ENCODE measurements at places on chromosomes 6 and 20.

- peak; percentile 7 for DNase-seq
Measured at GRCh38 chr6:44630125-44631028, 242.9 kb downstream of the CDC5L start.

- no peak for DNase-seq
Measured at GRCh38 chr20:58131551-58132142, 96.8 kb downstream of the ANKRD60 start.

- DNase-seq = no peak
Measured at GRCh38 chr6:160363016-160363996, 15.1 kb downstream of the SLC22A3 start.

- DNase-seq = no peak
Measured at GRCh38 chr6:39818695-39819094, 26.5 kb downstream of the DAAM2 start.

DNA sequence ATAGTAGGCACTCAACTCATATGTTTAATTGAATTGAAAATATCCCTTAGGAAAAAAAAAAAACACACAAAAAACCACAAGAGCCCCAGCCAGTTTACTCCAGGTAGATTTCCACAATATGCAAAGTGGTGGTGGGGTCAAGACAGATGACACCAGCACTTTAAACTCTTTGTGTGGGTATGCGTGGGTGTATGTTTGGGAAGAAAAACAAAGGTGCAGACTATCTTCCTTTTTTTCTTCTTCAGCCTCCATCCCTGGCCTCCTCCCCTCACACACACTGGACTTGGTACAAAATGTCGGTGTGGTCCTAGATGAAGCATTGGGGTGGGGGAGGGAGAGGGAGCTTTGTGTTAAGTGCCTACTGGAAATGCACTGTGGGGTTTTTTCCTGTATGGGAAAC is 42.2 kb upstream of the CDKAL1 start:
- no peak for DNase-seq

GRCh38 chr20:25014816-25015215 is 22.3 kb upstream of the APMAP start:
- no peak for DNase-seq

- DNase-seq = no peak
Measured at GRCh38 chr20:3660262-3661059, 2.7 kb downstream of the GFRA4 start.

GRCh38 chr6:43749461-43749860 is 20.6 kb upstream of the VEGFA start:
- no peak for DNase-seq

- DNase-seq = no peak
Measured at GRCh38 chr20:5189917-5190316, 63.1 kb downstream of the CDS2 start.

- peak; percentile 58 for DNase-seq
Measured at GRCh38 chr6:110563711-110564110, 87.3 kb upstream of the SLC22A16 start.

GRCh38 chr6:73951183-73951582 is 255.2 kb downstream of the CD109 start:
- DNase-seq = no peak

- DNase-seq = no peak
Measured at GRCh38 chr6:165675120-165675519, 12.1 kb upstream of the PDE10A start.

GRCh38 chr6:165616116-165616515 is 46.9 kb downstream of the PDE10A start:
- DNase-seq = no peak

DNA sequence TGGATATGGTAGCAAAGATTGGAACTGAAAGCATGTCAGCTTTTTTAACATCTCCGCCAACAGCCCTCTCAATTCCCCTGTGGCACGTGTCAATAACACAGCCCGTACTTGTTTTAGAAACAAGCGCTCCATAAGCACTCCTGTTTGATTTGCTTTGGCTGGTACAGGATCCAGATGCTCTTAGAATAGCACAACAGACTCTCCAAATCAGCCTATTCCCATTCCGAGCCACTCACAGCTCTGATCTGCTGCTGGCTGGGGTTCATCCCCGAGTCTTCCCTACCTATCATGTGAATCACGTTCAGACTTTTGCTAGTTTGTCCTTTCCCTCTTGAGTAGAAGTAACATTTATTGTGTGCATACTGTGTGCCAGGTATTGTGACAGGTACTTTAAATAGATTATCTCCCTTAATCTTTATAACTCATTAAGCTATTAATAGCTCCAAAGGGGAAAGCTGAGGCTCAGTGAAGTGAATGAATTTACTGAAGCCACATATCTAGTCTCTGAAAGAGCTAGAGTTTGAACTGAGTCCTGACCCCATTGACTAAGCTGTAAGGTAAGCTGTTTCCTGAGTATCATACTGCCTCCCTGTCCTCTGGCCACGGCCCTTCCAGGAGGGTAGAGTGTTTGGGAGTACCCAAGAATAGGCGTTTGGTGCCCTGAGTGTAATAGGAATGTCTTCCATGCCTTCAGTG is 46.7 kb downstream of the RALY start:
- no peak for DNase-seq

DNA sequence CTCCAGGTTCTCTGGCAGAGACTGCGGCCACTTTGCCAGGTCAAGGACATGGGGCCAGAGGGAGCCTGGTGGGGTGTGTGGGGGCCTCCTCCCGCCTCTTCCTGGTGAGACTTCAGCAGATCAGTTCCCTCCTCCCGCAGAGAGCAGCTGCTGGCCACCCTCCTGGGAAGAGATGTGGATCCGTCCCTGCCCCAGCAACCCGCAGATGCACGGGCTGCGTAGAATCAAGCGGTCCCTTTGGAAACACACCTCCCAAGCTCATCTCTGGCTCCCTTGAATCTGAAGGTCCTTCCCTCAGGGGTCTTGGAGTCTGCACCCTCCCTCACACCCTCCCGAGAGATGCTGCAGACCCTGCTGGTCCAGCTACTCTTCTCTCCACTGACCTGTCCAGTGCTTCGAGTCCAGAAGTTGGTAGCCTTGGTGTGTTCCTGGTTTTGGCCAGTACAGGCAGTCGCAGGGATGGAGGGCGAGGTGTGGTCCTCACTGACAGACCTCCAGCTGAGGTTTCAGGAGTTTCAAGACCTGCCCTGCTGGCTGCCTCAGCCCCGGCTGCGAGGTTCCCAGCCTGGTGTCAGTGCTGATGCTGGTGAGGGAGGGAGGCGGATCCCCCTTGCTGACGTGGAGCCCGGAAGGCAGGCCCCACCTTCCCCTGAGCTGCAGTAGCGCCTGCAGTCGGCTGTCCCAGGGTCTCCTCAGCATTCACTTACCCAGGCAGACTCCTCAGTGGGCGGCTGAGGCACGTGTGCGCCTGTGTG is at the start of gene NPBWR2:
NPBWR2 (minus strand) TSS at position 585 of the 755 bp plus-strand sequence. CDS start 734 bp downstream, outside the sequence.
- no peak for DNase-seq

GRCh38 chr20:45832619-45833018 is 980 bp upstream of the SNX21 start:
- DNase-seq = no peak

DNA sequence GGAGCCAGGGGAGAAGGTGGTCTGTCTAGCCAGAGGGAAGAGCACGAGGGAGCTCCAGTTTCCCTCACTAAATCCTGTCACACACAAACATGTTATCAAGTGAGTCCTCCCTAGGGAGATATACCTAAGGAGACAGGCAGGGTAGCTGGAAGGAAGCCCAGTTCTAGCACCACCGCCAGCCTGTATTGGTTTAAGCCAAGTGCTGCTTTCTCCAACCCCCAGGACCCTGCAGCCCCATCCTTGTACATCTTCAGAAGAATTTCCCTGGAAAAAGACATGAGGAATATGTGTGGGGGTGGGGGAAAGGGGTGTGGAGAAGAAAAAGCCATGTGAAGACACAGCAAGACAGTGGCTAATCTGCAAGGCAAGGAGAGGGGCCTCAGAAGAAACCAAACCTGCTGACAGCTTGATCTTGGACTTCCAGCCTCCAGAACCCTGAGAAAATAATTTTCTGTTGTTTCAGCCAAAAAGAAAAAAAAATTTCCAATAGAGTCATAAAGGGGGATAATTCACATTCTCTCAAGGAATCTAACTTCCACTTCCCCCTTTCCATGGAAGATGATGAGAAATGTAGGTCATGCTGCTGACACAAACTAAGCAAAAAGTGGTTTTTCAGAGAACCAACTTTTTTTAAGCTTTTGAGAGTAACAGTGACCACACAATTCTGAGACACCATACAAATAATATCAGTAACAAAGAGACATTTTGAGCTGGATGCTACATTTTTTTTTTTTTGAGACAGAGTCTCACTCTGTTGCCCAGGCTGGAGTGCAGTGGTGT is 103.2 kb upstream of the PRDM1 start:
- DNase-seq = peak; percentile 45

DNA sequence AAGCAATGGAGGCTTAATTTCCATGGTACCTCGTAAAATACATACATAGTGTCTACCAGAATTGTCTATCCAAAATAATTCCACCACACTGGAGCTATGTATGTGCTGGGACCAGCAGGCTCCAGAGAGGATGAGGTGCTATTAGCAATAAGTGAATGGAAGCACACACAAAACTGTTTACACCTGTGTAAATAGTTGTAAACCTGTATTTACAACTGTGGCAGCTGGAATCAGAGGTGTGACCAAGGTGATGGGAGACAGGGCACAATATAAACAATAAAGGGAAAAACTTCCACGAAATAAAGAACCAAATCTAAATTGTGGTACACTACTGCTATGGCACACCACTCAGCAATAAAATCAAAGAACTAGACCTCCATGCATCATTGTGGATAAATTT is 14.4 kb downstream of the RARS2 start:
- DNase-seq = no peak

- no peak for DNase-seq
Measured at GRCh38 chr6:108549741-108550140, 11.0 kb upstream of the FOXO3 start.

DNA sequence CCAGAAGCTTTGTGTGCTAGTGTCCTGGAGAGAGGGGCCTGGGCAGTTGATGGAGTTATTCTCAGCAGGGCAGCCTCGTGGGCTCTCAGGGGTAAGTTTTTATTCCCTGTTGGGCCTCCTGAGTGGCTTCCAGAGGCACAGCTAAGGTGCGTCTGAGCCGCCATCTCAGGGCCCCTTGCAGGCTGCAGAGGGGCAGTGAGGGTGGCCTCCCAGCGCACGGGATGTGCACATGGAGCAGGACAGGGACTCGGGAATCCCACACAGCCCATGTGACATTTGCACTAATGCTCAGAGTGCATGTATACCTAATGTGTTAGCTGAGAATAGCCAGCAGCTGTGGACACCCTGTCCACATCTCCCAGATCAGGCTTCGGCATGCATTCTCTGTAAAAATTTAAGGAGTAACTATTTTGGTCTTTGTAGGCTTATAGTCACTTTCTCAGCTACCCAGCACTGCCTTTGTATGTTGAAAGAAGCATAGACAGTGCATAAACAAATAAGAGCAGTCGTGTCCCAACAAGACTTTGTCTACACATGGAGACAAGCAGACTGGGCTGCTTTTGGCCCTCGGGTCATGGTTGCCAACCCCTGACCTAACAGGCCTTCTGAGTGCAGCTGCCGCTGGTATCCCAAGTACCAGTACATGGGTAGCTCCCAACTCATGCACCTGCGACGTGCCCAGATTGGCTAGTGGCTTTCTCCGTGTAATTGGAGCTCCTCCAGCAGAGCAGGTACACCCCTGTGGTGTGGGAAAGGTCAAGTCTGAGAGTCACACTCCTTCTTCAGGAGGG is 18.6 kb upstream of the CST9L start:
- DNase-seq = no peak

DNA sequence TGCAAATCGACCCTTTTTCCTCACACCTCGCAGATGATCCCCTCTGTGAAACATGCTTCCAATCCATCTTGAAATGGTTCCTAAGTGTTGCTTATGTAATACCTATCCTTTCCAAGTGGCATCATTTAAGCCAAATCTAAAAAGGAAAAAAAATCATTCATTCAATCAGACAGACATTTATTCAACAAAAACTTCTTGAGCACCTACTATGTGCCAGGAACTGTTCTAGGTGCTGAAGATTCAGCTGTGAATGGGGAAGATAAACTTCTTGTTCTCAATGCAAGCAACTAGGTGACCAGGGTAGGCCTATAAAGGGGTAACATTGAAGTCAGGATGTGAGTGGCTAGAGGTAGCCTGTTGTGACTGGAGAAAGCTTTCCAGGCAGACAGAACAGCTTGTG is 66.2 kb downstream of the SCML4 start:
- no peak for DNase-seq

DNA sequence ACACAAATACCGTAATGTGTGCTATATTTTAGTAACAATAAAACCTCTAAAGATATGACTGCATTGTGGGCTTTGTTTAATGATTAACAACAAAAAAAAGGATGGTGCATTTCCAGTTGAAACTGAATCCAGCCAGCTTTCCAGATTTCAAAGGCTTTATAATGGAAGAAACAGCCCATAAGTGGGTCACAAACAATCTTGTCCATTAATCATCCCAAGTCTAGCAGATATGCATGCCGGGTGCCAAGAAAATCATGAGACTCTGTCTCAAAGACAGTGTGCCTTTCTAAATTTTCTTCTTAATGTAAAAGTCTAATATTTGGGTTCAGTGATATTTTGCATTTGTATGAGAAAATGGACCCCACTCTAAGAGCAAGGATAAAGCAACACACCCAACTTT is 20.6 kb upstream of the LAMP5 start:
- DNase-seq = no peak

- no peak for DNase-seq
Measured at GRCh38 chr20:18404172-18404571, 62.7 kb downstream of the DZANK1 start.

DNA sequence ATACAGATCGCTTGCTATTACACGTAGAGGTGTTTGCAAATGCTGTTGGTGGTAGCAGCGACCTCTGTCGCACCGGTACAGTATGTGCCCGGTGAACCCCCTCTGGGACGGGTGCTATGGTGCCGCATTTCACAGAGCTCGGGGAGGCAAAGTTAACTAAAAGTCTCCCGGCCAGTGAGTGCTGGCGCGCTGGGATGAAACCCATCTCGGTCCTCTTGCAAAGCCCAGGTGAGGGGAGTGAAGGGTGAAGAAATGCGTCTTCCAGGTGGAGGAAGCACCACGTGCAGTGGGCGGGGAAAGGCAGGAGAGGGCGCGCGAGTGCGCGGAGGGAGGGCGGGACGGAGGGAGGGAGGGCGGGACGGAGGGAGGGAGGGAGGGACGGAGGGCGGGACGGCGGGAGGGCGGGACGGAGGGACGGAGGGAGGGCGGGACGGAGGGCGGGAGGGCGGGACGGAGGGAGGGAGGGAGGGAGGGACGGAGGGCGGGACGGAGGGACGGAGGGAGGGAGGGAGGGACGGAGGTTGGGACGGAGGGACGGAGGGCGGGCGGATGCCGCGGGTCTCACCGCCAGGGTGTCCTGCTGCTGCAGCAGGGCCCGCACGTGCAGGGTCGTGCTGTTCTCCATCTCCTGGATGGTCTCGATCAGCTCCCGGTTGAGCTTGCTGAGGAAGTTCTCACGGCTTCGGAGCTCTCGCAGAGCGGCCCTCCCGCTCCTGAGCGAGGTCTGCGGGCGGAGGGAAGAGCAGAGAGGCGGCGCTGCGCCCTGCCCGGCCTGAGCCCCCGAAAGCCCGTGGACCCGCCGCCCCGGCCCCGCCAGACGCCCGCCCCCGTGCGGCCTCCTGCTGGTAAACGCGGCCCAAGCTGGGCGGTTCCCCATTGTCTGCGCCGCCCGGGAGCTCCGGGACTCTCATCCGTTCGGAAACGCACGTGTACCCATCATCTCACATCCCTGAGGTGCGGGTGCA is 11.7 kb downstream of the C20orf96 start:
- DNase-seq = no peak

- no peak for DNase-seq
Measured at GRCh38 chr20:48339190-48339985, 488.4 kb downstream of the PREX1 start.

Measured in NCI-H1105 (cell line).